ENCODE measurements at places on chromosomes 2 and 18.

DNA sequence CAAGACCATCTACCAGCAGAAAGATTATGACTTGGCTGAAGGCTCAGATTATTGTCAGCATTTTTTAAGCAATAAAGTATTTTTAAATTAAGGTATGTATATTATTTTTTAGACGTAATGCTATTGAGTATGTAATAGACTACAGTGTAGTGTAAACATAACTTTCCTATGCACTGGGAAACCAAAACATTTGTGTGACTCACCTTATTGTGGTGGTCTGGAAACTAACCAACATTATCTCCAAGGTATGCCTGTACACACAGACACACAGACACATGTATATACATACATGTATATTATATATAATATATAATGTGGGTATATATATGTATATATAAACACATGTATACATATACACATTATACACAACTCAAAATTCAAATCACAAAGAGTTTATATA, 9.1 kb upstream of the TMEFF2 start:
- H3K27ac ChIP-seq = no peak overlapping the region
- H3K4me3 ChIP-seq = no peak overlapping the region
- peaks cover 19% of the 10 kb centered on the region for H3K27me3 ChIP-seq
- no peak for DNase-seq
- H3K4me1 ChIP-seq = no peaks in the 10 kb centered on the region

- no peak overlapping the region for H3K4me3 ChIP-seq
- no peaks in the 10 kb centered on the region for H3K36me3 ChIP-seq
- no peak overlapping the region for H3K27ac ChIP-seq
- no peak for DNase-seq
These were observed 17.3 kb downstream of the CIB4 start for GRCh38 chr2:26623541-26624495.

GRCh38 chr18:76421685-76422078, 73.4 kb downstream of the ZNF516 start:
- peaks cover 10% of the 10 kb centered on the region for H3K36me3 ChIP-seq
- H3K4me3 ChIP-seq = no peak overlapping the region
- H3K27me3 ChIP-seq = no peaks in the 10 kb centered on the region
- no peak for DNase-seq

GRCh38 chr2:102258025-102258385, 53.4 kb upstream of the IL1RL1 start:
- peaks cover 9% of the 10 kb centered on the region for H3K4me1 ChIP-seq
- H3K27ac ChIP-seq = no peak overlapping the region
- no peaks in the 10 kb centered on the region for H3K27me3 ChIP-seq
- DNase-seq = no peak

DNA sequence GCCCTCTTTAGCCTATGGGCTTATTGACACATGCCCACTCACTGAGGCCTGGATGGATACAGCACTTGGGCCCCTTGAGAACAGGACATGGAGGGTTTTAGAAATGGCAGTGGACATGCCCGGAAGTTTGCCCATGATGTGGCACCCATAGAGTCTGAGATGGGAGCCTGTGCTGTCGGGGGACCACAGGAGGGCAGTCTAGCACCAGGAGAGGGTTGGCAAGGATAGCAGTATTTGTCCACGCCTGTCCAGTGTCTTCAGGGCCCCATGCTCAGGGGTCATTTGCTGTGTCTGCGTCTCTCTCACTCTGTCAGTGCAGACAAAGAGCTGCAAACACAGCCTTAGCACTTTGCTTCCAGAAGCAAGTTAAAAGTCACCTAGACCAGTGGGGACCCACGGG, 48.7 kb downstream of the IL1RL2 start:
- H3K27me3 ChIP-seq = no peaks in the 10 kb centered on the region
- H3K4me3 ChIP-seq = no peak overlapping the region
- H3K36me3 ChIP-seq = no peaks in the 10 kb centered on the region
